ENCODE measurements at places on chromosomes 11 and 22.

DNA sequence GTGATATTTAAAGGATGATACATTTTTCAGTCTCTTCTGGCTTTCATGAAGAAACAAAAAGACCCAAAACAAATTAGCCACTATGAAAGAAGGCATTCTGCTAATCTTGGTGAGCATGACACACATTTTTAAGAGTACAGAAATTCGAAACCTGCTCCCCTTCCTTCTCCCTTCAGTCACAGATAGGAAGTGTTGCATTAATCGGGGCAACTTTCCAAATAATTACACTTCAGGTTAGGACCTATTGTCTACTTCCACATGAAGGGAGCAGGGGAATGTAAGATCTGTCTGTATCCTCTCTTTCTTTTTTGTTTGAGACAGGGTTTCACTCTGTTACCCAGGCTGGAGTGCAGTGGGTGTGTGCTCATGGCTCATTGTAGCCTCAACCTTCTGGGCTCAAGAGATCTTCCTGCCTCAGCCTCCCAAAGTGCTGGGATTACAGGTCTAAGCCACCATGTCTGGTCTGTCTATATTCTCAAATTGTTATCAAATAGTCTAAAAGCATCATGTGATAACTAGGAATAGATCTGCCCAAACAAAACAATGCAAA lies 45.8 kb downstream of the NCAM1 start:
- DNase-seq: no peak

- DNase-seq: no peak
Measured at GRCh38 chr11:27672836-27673464, 27.3 kb downstream of the BDNF start.

GRCh38 chr11:10809373-10810160 lies 841 bp upstream of the EIF4G2 start:
- DNase-seq: no peak

DNA sequence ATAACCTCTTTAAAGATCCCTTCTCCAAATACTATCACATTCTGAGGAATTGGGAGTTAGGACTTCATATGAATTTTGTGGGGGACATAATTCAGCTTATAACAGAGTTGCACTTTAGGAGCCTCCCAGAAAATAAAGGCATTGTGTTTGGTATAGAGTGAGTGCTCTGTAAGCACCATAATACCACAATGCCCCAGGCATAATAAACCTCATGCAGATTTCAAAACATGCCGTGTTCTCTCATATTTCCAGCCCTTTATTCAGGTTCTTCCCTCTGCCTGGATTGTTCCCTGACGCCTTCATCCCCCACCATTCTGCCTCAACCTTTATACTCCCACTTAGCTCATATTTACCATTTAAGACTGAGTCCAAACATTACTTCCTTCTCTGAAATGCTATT lies 398.8 kb upstream of the FAT3 start:
- no peak for DNase-seq

DNA sequence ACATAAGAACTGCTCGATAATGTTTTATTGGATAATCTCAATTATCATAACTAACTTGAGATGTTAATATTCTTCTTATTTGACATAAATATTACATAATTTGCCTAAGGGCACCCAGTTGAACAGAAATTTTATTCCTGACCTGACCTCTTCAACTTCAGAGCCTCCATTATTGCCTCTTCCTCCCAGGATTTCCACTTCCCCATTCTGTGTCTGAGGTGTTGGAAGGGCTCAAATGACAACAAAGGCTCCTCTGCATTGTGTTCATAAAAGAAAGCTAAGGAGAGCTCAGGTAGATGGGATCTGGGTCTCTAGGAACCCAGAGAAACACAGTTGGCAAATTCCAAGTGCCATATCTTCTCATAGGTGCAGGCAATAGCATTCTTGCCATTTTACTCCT lies 61.2 kb upstream of the ARHGAP20 start:
- no peak for DNase-seq

DNA sequence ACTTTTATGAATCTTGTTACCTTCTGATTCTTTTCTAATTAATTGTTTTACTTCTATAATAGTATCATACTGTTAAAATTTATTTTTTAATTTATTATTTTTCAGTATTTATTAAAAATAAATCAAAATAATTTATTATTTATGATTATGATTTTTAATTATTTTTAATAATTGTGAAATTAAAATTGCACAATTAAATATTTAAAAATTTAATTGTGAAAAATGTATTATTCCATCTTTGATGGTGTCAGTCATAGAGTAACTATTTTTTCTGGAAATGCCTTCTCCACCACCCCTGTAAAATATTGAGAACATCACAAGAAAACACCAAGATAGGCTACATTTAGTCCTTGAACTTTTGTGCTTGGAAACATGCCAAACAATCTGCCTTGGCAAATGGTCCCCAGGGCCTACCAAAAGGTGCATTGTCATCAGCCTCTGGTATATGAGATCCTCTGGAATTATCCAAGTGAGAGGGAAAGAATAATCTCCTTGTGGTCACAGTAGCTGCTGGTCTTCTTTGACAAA lies at the start of gene OR8H2:
TSS of gene OR8H2 (plus strand) at position 478 of the 528 bp plus-strand sequence. CDS start 1,356 bp downstream, outside the sequence.
- no peak for DNase-seq

DNA sequence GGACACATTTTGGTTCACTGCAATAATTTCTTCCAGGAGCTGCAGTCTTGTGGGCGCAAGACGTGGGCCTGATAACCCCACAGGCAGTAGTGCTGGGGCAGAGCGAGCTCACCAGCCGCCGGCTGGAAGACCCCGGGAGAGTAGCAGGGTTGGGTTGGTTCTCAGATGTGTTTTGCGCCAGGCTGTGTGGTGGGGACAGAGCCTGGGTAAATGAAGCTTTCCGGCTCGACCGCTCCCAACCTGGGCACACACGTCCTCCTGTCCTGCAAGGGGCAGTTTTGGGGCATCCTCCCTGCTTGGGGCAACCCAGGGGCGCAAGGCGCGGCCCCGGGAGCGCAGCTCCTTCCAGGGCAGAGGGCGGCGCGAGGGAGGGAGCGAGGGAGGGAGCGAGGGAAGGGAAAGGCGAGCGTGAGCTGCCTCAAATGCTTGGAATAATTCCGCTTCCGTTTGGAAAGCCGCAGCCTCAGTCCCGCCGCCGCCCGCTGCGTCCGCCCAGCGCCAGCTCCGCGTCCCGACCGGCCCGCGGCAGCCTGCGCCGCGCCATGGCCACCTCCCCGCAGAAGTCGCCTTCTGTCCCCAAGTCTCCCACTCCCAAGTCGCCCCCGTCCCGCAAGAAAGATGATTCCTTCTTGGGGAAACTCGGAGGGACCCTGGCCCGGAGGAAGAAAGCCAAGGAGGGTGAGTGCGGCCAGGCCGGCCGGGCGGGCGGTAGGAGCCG lies at the start of gene PARVA:
TSS of gene PARVA (plus strand) at position 466 of the 718 bp plus-strand sequence. CDS start at position 543, 77 bp downstream.
- no peak for DNase-seq

- no peak for DNase-seq
Measured at GRCh38 chr11:13013054-13013488, 4.0 kb downstream of the RASSF10 start.

GRCh38 chr11:131372234-131372962 lies 2.0 kb downstream of the NTM start:
- no peak for DNase-seq

DNA sequence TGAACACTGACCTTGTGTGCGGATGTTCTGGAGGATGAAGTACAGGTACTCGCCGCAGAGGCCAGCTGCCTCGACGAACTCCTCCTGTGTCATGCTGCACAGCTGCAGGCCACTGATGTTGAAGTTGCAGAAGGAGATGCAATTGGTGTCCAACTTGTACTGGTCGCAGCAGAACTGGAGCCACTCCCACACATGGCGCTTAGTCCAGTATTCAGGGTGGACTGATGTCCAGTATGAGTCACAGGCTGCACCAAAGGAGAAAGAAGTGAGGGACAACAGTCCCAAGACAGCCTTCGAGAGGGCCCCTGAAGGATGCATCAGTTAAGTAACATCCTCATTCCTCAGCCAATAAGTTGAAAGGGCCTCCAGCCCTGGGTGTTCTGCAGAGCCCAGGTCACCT lies 20.1 kb downstream of the ELF5 start:
- DNase-seq: no peak

DNA sequence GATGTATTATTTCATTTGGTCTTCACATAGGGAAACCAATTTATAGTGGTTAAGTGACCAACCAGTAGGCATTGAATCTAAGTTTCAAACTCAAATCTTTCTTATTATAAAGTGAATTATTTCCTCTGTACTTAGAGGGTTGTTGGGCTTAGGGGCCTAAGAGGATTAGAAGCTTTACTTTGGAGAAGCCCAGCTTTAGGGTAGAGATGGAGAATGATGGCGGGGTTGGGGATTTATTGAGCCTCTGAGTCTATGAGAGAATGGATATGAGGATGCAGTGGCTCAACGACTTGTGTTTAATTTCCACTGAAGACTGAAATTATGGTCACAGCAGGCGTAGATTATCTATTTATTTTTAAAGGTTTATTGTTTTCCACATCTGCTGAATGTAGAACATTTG lies 55.5 kb downstream of the CHRDL2 start:
- no peak for DNase-seq

GRCh38 chr22:40741116-40741515 lies 61.8 kb downstream of the MCHR1 start:
- no peak for DNase-seq

GRCh38 chr11:6617315-6617781 lies 1.9 kb downstream of the TPP1 start:
- DNase-seq: no peak

DNA sequence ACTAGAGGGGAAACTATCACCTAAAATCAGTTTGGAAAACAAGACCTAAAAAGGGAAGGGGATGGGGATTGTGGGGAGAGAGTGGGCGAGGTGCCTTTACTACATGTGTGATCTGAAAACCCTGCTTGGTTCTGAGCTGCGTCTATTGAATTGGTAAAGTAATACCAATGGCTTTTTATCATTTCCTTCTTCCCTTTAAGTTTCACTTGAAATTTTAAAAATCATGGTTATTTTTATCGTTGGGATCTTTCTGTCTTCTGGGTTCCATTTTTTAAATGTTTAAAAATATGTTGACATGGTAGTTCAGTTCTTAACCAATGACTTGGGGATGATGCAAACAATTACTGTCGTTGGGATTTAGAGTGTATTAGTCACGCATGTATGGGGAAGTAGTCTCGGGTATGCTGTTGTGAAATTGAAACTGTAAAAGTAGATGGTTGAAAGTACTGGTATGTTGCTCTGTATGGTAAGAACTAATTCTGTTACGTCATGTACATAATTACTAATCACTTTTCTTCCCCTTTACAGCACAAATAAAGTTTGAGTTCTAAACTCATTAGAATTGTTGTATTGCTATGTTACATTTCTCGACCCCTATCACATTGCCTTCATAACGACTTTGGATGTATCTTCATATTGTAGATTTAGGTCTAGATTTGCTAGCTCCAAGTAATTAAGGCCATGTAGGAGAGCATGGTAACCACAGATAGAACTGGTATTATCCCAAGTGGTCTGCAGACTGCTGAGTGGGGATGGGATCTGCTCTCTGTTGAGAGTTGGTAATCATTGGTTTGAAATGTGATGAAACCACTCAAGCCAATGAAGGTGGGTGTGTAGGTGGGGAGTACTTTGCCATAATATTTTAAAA lies 3.6 kb downstream of the NEAT1 start:
- no peak for DNase-seq

- no peak for DNase-seq
Measured at GRCh38 chr11:104422324-104422944, 258.5 kb upstream of the PDGFD start.

- DNase-seq: peak; percentile 0
Measured at GRCh38 chr11:78465169-78465942, 47.7 kb upstream of the GAB2 start.
